ENCODE measurements at places on chromosomes 3 and 15. TPM values are rescaled to one million over a fixed set of nuclear protein-coding genes. Genes with fewer than 3 reads are reported as not detected.

DNA sequence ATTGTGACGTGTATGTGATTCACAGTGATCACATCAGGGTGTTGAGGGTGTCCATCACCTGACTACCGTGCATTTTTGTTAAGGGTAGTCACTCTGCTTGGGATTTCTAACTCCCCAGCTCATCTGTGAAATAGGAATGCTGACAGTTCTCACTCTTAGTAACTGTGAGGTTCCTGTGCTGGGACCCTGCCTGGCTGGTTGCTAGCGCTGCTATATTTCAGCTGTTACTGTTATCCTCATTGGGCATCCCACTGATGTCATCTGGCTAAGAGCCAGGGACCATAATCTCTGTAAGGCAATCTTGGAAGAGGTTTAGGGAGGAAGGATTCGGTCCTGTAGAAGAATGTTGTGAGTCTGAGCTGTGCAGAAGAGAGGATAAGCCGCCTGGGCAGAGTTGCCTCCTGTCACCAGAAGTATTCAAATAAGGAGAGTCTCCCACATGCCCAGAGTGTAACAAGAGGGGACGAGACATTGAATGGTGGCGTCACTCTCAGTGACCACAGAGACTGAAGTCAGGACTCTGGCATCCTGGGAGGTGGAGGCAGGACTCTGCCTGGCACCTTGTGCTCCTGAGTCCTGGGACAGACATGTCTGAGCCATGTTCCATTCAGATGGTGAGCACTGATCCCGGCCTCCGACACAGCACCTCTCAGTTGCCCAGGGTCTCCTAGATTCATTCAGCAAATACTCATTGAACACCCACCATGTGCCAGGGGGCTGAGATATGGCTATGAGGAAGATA is 52.2 kb downstream of the FBLN2 start:
- H3K27me3 ChIP-seq, result no peaks in the 10 kb centered on the region
- DNase-seq, result peak; percentile 1
- H3K27ac ChIP-seq, result no peak overlapping the region
- no peaks in the 10 kb centered on the region for H3K4me1 ChIP-seq
- no peak overlapping the region for H3K4me3 ChIP-seq

The ZNF717 gene
- 1.5 TPM for total RNA-seq

- H3K27me3 ChIP-seq, result 0 out of 2 replicates have a peak, but pooled peaks cover 2% of the 10 kb centered on the region
- H3K27ac ChIP-seq, result no peak overlapping the region
- no peak overlapping the region for H3K4me3 ChIP-seq
- peaks cover 30% of the 10 kb centered on the region for H3K4me1 ChIP-seq
- peak; percentile 56 for DNase-seq
- H3K36me3 ChIP-seq, result no peaks in the 10 kb centered on the region
Observed at GRCh38 chr3:139559541-139559940, 20.0 kb upstream of the RBP1 start.

GRCh38 chr15:75131269-75131643 is 70.4 kb upstream of the C15orf39 start:
- H3K4me1 ChIP-seq, result peaks cover 10% of the 10 kb centered on the region
- H3K36me3 ChIP-seq, result no peaks in the 10 kb centered on the region
- no peak overlapping the region for H3K27ac ChIP-seq
- no peak for DNase-seq
- no peaks in the 10 kb centered on the region for H3K27me3 ChIP-seq

The MEIS2 gene
- 4.2 TPM for total RNA-seq

The DCP1A gene
- total RNA-seq, result 15.2 TPM

The PYGO1 gene
- 9.9 TPM for total RNA-seq

DNA sequence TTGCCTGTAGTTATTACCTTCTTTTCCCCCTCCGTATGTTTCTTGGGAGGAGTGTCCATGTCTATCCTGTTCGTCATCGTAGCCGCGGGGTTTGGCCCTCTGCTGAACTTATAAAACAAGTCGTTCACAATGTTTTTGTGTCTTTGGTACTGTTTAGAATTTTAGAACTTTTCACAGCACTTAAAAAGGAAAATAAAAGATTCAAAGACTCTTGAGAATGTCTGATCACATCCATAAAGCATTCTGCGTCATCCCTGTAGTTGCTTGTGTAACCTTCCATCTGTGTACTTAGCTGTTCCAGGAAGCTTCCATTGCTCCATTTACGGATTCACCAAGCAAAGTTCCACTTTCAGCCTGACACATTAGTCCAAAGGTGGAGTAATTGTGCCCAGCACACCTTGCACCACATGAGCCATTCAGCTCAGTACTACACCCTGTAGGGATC is 677.1 kb upstream of the NR2F2 start:
- DNase-seq, result no peak
- no peaks in the 10 kb centered on the region for H3K27me3 ChIP-seq
- H3K4me3 ChIP-seq, result no peak overlapping the region
- no peaks in the 10 kb centered on the region for H3K36me3 ChIP-seq
- H3K27ac ChIP-seq, result no peak overlapping the region

DNA sequence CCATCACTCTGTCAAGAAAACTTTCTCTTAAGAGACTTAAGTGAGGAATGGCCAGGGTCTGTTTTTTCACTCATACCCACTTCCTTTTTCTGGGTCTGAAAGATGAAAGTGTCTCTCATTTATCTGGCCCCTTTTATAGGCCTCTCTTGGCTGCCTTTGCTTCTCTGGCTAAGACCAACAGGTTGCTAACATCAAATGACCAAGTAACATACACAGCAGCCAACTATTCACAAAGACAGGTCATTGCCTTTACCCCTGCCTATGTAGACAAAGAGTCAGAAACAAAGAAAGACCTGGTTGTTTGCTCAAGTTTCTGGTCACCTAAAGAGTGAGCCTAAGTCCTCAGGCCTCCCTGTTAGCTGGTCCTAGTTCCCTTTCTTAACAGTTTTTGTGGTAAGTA is 24.0 kb upstream of the CSTA start:
- H3K27me3 ChIP-seq, result no peaks in the 10 kb centered on the region
- no peaks in the 10 kb centered on the region for H3K36me3 ChIP-seq
- no peaks in the 10 kb centered on the region for H3K4me1 ChIP-seq
- H3K27ac ChIP-seq, result no peak overlapping the region
- H3K4me3 ChIP-seq, result no peak overlapping the region

- no peak overlapping the region for H3K4me3 ChIP-seq
- H3K4me1 ChIP-seq, result peaks cover 25% of the 10 kb centered on the region
- no peak for DNase-seq
- H3K27ac ChIP-seq, result no peak overlapping the region
Observed at GRCh38 chr3:19901918-19902317, 32.1 kb downstream of the EFHB start.

The ADCY5 gene
- 0.16 TPM for total RNA-seq

The ERICH6 gene
- total RNA-seq, result not detected

- H3K27me3 ChIP-seq, result no peaks in the 10 kb centered on the region
- H3K4me3 ChIP-seq, result no peak overlapping the region
- no peaks in the 10 kb centered on the region for H3K4me1 ChIP-seq
- peaks cover 69% of the 10 kb centered on the region for H3K36me3 ChIP-seq
- DNase-seq, result no peak
Observed at GRCh38 chr15:101232677-101233076, 19.2 kb downstream of the CHSY1 start.

GRCh38 chr3:138941259-138941885 is 5.6 kb downstream of the FOXL2 start:
- peaks cover 81% of the 10 kb centered on the region for H3K27me3 ChIP-seq
- H3K4me3 ChIP-seq, result no peak overlapping the region
- H3K4me1 ChIP-seq, result peaks cover 20% of the 10 kb centered on the region
- H3K36me3 ChIP-seq, result no peaks in the 10 kb centered on the region

The PP2D1 gene
- total RNA-seq, result not detected

GRCh38 chr3:113743006-113743630 is 2.9 kb downstream of the NAA50 start:
- H3K4me3 ChIP-seq, result no peak overlapping the region
- H3K27me3 ChIP-seq, result no peaks in the 10 kb centered on the region
- H3K27ac ChIP-seq, result no peak overlapping the region
- peaks cover 20% of the 10 kb centered on the region for H3K4me1 ChIP-seq

- H3K36me3 ChIP-seq, result no peaks in the 10 kb centered on the region
- no peak overlapping the region for H3K4me3 ChIP-seq
- H3K4me1 ChIP-seq, result peaks cover 16% of the 10 kb centered on the region
- H3K27me3 ChIP-seq, result no peaks in the 10 kb centered on the region
- DNase-seq, result no peak
- H3K27ac ChIP-seq, result no peak overlapping the region
Observed at GRCh38 chr3:187922704-187923416, 177.6 kb upstream of the BCL6 start.

The CMTM8 gene
- total RNA-seq, result not detected

GRCh38 chr3:31634476-31634875 is 101.8 kb downstream of the STT3B start:
- no peaks in the 10 kb centered on the region for H3K4me1 ChIP-seq
- no peak overlapping the region for H3K4me3 ChIP-seq
- no peak overlapping the region for H3K27ac ChIP-seq
- H3K27me3 ChIP-seq, result no peaks in the 10 kb centered on the region

DNA sequence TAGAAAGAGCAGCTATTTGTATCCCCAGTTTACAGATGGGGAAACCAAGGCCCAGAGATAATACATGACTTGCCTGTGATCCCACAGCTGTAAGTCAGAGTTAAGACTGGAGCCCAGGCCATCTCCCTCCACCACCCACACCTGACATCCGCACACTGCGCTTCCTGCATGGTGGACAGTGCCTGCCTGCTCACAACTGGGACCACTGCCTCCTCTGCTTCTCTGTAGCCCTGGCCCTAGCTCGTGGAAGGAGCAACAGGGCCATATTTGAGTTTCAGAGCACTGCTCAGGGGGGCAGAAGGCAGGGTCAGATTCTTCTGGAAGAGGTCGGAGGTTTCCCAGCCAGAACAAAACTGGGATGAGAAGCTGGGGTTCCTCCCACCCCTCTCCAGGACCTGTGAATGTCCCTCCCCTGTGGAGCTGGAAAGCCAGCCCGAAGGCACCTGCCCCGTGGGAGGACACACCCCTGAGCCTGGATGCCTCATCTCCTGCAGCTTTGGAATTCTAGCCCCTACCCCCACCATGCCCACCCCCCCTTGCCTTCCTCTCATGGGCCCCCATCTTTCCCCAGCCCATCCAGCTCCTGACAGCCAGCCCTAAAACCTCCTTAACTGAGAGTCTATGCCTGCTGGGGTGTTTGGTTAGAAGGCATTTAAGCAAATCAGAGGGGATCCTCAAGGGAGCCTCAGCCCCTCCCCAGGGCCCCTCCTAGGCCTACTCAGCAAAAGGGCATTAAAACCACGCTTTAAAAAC is 100.1 kb downstream of the TPRA1 start:
- H3K4me3 ChIP-seq, result no peak overlapping the region
- no peaks in the 10 kb centered on the region for H3K4me1 ChIP-seq
- no peak overlapping the region for H3K27ac ChIP-seq

The LRRC2 gene
- total RNA-seq, result 2.8 TPM

The CCDC39 gene
- not detected for total RNA-seq

- no peak overlapping the region for H3K4me3 ChIP-seq
- no peaks in the 10 kb centered on the region for H3K4me1 ChIP-seq
- no peaks in the 10 kb centered on the region for H3K27me3 ChIP-seq
- DNase-seq, result no peak
Observed at GRCh38 chr3:152885076-152885475, 50.1 kb downstream of the P2RY1 start.

The SLC9A9 gene
- 0.05 TPM for total RNA-seq

The FANCD2OS gene
- total RNA-seq, result not detected

GRCh38 chr3:131772269-131773026 is 262.4 kb downstream of the CPNE4 start:
- DNase-seq, result no peak
- no peak overlapping the region for H3K27ac ChIP-seq
- no peak overlapping the region for H3K4me3 ChIP-seq
- H3K36me3 ChIP-seq, result no peaks in the 10 kb centered on the region
- no peaks in the 10 kb centered on the region for H3K4me1 ChIP-seq
- H3K27me3 ChIP-seq, result 0 out of 2 replicates have a peak, but pooled peaks cover 4% of the 10 kb centered on the region

The SLC38A3 gene
- total RNA-seq, result not detected

The FGF7 gene
- not detected for total RNA-seq

The SPINT1 gene
- total RNA-seq, result not detected

The RTP3 gene
- not detected for total RNA-seq

The FHIT gene
- not detected for total RNA-seq

The SCN11A gene
- not detected for total RNA-seq

The SLC24A5 gene
- not detected for total RNA-seq

The MB21D2 gene
- total RNA-seq, result 18.0 TPM

The THBS1 gene
- 332 TPM for total RNA-seq

- H3K27me3 ChIP-seq, result no peaks in the 10 kb centered on the region
- peaks cover 14% of the 10 kb centered on the region for H3K4me1 ChIP-seq
- no peak overlapping the region for H3K4me3 ChIP-seq
- DNase-seq, result no peak
- no peak overlapping the region for H3K27ac ChIP-seq
Observed at GRCh38 chr3:132720228-132720627, 2.0 kb downstream of the NPHP3 start.

DNA sequence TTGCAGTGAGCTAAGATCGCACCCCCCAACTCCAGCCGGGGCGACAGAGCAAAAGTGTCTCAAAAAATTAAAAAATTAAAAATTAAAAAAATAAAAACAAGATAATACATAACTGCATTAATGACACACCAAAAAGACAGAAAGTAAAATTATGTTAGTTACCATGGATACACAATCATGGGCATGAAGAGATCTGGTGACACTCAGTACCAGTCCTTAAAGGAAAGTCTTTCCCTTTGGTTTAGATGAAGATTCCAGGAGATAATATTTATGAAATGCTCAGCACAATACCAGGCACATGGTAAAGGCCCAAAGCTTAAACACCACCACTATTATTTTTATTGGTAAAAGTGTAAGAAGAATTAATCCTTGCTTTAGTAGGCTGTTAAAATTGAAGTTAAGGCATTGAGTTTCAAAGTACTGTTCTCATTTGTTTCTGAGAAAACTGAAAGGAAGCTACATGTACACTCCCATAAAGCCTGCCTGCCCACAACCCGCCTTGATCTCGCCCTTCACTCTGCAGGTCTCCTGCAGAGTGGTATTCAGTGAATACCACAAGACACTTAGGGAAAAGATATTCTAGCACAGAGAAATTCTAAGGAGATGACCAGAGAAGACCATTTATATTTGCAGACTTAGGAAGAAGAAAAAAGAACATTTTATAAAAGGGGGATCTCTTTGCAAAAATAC is 52.3 kb downstream of the SUCLG2 start:
- no peak for DNase-seq
- no peak overlapping the region for H3K27ac ChIP-seq
- H3K4me3 ChIP-seq, result no peak overlapping the region
- peaks cover 27% of the 10 kb centered on the region for H3K36me3 ChIP-seq

DNA sequence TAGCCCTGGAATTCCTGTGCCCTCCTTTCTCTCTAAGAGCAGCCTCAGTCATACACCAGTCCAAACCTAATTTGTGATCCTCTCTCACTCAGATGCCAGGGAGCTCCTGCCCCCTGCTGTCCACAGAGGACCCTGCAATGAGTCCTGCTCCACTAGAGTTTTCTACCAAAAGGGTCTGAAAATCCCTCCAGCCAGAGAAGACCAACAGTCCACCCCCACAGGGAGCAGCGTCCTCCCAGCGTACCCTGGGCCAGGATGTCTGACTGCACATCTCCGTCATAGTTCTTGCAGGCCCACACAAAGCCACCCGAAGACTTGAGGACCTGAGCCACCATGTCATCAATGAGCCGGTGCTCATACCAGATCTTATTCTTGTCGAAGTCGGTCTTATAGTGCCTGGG is 15.4 kb downstream of the IDH2 start:
- H3K27me3 ChIP-seq, result no peaks in the 10 kb centered on the region
- peaks cover 16% of the 10 kb centered on the region for H3K36me3 ChIP-seq
- H3K4me3 ChIP-seq, result no peak overlapping the region
- no peak overlapping the region for H3K27ac ChIP-seq

The NME9 gene
- 0.13 TPM for total RNA-seq

Data from SJSA1 (cell line).